ENCODE measurements at places on chromosomes 6 and 20. TPM values are rescaled to one million over a fixed set of nuclear protein-coding genes. Genes with fewer than 3 reads are reported as not detected.

DNA sequence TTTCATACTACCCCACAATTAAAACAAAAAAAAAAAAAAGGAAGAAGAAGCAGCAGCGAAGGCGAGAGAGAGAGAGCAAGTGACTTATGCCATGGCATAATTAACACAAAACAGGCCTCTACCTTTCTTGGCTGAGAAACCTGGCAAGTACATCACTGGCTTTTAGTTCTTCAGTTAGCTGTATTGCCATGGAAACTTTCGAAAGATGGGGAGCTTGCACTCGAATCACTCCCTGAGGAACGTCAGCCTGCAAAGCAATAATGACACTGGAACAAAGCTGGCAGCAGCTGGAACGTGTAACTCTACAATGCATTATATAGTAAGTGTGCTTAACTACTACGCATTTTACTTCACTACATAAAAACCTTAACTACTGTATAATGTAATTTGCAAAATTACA, 126.1 kb downstream of the ARHGAP18 start:
- DNase-seq, result peak; percentile 51

The CSNK2A1 gene
- 148 TPM for polyA plus RNA-seq

The RFX6 gene
- polyA plus RNA-seq, result 1.0 TPM

DNA sequence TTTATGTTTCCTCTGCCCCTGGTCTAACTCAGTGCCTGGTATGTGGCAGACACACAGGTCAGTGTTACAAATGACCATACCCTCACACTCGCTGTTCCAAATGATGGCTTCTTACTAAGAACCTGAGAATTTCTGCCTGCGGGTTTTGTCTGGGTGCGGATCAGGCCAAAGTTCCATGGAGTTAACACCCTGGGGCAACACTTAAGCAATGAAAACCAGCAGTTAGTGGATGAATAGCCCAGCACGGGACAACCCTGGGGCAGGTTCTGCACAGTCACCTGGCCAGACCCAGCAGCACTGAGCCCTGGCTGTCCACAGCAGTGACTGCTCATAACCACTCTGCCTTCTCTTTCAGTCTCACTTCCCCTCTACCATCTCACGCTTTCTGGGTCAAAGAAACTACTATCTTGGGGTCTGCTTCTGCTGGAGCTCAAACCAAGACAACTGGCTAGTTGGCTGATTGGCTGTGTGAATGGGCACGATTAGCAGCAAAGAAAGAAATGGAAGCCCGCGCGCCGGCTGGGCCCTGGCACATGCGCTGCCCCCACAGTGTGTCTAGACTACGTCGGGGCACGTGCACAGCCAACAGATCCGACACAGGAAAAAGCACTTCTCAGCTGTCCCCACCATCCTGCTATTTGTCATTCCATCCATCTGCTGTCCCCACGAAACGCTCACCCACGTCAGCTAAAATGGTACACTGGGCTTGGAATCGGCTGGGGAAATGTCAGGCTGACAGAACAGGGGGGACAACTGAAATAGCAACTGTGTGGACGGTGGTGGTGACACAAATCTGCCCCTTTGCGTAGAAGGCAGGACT, 36.6 kb downstream of the MGME1 start:
- no peak for DNase-seq

DNA sequence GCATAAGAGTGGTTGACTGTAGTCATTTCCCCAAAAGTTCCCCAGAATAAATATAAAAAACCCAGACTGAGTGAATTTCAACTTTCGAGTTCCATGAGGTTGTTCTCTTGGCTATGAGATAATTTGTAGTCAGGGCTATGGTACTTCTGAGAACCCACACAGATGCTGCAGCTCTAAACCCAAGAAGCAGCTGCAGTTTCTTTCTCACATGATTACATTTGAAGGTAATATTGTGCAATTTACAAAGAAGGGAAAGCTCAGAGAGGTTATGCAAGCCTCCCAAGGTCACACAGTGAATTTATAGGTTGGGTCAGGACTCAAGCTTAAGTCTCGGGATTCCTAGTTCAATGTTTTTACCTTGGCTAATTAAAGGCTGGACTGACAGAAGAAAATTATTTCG, 29.7 kb upstream of the CD93 start:
- DNase-seq, result no peak

The SLC17A1 gene
- polyA plus RNA-seq, result 0.14 TPM

The SLC35D3 gene
- polyA plus RNA-seq, result 1.3 TPM

The CAPN11 gene
- polyA plus RNA-seq, result 0.12 TPM

- DNase-seq, result no peak
These were observed 280.5 kb upstream of the JAG1 start for GRCh38 chr20:10954137-10954840.

DNA sequence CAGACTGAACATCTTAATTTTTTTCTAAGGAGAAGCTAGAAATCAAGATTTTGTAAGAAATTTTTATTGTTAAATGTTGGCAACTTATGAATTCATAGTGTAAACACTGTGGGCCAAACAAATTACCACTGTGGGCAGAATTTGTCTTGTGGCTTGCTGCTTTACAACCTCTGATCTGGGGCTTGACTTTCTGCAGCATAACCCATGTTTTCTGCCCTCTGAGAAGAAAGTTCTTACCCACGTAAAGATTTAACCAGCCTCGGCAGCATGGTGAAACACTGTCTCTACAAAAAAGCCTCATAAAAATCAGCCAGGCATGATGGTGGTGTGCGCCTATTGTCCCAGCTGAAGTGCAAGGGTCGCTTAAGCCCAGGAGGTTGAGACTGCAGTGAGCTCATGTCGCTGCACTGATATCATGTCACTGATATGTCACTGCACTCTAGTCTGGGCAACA, 12.9 kb downstream of the ITCH start:
- no peak for DNase-seq

The DNAH8 gene
- 0.16 TPM for polyA plus RNA-seq

- DNase-seq, result no peak
These were observed 3.1 kb upstream of the POU3F2 start for GRCh38 chr6:98831057-98831958.

- no peak for DNase-seq
These were observed 48.3 kb upstream of the SLC22A1 start for GRCh38 chr6:160073272-160073671.

The ZSCAN23 gene
- 21.4 TPM for polyA plus RNA-seq

GRCh38 chr6:125612345-125612846, 137.0 kb upstream of the HEY2 start:
- peak; percentile 12 for DNase-seq

DNA sequence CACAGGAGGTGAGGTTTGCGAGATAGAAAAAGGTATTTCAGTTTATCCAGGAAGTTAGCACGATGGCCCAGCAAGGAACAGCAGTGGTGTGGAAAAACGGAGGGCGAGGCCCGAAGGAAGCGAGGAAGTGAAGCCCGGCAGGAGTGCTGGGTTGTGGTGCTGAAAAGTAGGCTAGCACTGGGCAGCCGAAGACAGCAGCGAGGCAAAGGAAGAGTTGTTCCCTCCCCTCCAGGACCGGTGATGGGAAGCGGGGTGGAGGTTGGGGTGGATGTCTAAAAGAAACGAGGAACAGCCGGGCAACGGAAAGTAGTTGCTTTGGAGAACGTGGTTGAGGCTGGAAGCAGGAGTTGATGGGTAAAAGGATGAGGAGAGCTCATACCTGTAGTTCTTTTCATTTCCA, 1.4 kb downstream of the METTL24 start:
- DNase-seq, result no peak

- no peak for DNase-seq
These were observed 30.6 kb downstream of the THBS2 start for GRCh38 chr6:169223006-169223405.

The ADGRG6 gene
- polyA plus RNA-seq, result 142 TPM

DNA sequence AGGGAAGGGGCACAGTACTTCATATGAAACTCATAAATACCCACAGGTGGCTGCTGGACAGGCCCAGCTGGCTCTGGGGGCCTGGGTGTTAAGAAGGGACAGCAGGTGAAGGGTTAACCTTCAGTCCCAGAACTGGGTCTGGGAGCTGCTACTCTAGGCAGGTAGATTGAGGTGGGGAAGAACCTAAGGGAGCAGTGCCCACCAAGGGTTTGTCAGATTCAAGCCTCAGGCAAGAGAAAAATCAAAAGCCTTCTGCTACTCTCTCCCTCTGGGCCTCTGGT, 5.6 kb downstream of the RPL10A start:
- DNase-seq, result no peak

DNA sequence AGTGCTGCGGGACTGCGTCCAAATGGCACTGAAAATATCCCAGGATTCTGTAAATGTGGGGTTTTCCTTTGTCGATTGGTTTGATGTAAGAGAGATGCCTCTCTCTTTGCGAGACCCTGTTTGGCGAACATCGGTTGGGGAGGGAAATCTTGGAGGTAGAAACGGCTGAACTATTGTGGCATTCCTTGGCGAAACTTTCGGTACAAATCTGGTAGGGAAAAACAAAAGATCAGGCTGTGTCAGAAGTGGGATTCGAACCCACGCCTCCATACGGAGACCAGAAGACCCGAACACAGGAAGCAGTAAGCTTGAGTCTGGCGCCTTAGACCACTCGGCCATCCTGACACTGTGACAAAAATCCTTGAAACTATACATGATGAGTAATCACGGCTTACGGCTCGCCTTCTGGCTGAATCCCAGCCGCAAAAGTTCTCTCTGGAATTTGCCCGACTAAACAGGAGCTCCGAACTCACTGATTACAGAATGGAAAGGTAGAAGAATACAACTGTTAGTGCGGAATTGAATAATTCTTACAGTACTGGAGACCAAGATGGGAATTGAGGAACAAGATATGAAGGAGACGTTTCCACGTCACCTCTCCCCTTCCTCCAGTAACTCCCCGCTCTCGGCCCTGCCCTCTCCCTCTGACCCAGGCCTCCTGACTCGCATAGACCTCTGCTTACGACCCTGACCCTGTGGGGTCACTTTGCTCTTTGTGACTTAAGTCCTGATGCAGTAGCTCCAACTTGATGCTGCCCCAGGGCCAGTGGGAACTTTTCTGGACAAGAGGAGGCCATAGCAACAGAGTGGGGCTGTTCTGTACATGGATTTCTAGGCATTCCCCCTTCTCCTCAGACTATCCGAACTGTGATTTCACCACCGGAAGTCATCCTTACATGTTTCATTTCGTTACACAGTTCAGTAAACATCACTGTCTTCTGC, 132.8 kb upstream of the ZNF184 start:
- DNase-seq, result peak; percentile 38

The C6orf52 gene
- polyA plus RNA-seq, result 1.7 TPM

The GLP1R gene
- 0.40 TPM for polyA plus RNA-seq

GRCh38 chr6:90375681-90376439, 79.2 kb upstream of the BACH2 start:
- DNase-seq, result peak; percentile 65

The MUC21 gene
- polyA plus RNA-seq, result not detected

DNA sequence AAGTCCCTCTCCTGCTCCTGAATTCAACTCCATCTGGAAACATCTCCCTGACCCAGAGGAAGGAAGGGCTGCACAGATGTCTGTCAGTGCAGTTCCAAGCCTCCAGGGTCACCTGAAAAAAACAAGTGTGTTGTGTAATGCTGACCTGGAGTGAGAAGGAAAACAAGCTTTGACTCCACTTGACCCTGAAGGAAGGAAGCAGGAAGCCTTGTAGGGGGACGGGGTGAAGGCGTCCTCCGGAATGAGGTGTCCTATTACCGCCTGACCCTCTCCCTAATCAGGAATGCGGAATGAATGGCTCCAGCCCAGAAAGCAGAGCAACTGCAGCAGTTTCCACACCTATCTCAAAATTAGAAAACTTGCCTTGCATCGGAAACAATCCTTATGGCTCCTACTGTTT, 13.9 kb upstream of the ADGRF5 start:
- no peak for DNase-seq

The ATF6B gene
- 91.0 TPM for polyA plus RNA-seq

The GSTA1 gene
- 3.7 TPM for polyA plus RNA-seq

DNA sequence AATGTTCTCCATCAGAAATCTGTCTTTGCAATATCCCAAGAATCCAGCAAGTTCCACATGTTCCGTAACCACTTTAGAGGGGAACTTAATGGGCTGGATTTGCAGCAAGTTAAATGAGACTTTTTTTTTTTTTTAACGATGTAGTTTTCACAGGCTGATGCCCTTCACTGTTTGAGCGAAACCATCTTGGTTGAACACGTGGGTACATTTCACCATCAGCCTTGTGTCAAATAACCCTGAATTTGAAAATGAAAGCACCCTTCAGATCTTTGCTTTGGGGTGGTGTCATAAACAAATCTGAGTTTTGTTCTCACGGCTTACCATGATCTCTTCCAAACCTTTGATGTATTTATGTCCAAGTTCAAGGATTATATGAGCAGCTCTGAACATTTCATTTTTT, 73.7 kb upstream of the EXOC2 start:
- DNase-seq, result peak; percentile 27

GRCh38 chr6:117908246-117909068, 1.4 kb downstream of the SLC35F1 start:
- DNase-seq, result no peak

DNA sequence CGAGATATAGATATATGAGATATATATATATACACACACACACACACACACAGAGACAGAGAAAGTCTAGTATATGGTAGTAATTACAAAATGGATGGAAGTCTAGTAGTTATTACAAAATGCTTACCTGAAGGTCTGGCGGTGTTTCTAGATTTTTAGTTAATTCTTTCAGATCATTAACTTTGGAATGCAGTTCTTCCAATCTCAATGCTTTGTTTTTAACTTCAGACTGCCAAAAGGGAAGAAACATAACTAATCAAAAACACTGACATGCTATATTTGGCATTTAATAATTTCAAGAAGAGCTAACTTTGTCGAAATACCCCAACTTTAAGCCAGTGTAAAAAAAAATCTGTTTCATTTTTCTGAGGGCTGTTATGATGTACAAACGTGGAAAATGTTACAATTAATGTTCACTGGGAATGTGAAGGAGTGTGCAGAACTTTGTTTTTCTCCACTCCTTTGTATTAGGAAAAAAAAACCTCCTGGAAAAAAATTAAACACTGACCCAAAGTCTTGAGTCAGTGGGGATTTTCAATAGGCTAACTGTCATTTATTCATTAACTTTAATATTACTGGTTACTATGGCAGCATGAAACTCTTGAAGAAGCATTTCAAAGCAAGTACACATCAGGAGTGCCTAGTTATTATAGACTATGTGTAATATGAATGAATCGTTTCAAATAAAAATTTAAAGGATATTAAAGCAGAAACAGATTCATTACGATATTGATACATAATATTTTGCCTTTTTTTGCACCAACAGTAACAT, 232.9 kb downstream of the SYNE1 start:
- DNase-seq, result no peak

- no peak for DNase-seq
These were observed 83.0 kb downstream of the ZHX3 start for GRCh38 chr20:41234546-41234945.

DNA sequence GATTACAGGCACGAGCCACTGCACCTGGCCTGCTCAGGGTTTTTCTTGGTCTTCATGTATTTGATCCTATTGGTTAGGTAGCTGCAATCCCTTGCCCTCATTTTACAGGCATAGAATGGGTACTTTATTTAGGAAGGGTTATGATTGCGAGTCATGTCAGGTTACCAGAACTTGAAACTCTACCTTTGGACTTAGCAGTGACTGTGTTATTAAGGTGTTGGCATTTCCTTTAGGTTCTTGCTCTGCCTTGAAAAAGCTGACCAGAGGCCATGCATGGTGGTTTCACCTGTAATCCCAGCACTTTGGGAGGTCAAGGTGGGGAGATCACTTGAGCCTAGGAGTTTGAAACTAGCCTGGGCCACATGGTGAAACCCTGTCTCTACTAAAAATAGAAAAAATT, 24.5 kb downstream of the JARID2 start:
- DNase-seq, result no peak
